Fibroblast of the aortic adventitia (primary cell): ENCODE measurements at places on chromosomes 7 and 10.

GRCh38 chr7:148698397-148699023 is at the start of gene CUL1:
TSS of gene CUL1 (plus strand) at chr7:148698903. CDS start at chr7:148730123, 31,220 bp downstream.
- peak; percentile 56 for DNase-seq

DNA sequence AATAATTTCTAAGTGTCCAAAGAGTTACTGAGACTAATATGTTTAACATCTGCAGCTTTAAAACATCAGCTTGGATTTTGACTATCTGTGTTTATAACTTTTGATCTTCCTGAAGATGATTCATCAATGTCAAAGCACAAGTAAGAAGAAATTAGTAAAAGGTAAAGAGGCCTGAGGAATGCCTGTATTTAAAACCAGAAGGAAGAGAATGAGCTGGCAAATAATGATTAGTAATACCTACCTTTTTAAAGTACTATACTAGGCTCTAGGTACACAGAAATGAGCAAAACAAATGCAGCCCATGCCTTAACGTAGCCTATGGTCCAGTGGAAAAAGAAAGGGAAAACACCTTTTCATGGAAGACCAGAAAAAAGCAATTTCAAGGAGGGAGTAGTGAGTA is 158.0 kb downstream of the KCND2 start:
- DNase-seq: no peak

DNA sequence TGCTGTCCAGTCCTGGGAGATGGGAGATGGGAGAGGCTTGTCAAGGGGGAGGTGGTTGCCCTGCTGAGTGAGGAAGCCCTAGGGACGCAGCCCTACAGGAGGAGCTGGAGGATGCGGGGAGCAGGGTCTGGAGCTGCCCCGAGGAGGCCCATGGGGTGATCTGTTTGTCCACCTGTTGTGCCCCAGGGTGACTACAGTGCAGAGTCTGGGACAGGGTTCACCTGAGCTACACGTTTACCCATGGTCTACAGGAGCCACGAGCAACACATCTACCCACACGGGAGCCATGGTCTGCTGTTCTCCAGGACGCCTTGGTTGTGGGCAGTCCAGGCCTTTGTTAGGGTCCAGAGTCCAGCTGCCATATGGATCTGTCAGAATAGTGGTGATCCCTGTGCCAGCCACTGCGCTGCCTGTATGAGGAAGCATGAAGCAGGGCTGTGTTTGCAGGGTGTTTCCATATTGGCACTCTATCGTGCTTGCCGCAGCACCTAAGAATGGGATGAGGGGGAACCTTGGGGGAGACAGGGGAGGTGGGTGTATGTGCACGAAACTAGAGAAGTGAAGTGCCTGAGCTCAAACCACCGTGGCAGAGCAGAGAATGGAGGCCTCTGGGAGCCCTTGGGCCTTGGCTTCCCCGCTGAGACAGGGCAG is 23.7 kb downstream of the ZNF775 start:
- no peak for DNase-seq

GRCh38 chr10:8095959-8096358 is 41.5 kb downstream of the GATA3 start:
- DNase-seq: no peak

GRCh38 chr7:87507446-87507845 is 32.0 kb upstream of the ABCB4 start:
- DNase-seq: no peak

- no peak for DNase-seq
Measured at GRCh38 chr7:7554649-7555575, 11.8 kb upstream of the MIOS start.

GRCh38 chr10:7788639-7789286 is 786 bp downstream of the ATP5F1C start:
- DNase-seq: peak; percentile 28

DNA sequence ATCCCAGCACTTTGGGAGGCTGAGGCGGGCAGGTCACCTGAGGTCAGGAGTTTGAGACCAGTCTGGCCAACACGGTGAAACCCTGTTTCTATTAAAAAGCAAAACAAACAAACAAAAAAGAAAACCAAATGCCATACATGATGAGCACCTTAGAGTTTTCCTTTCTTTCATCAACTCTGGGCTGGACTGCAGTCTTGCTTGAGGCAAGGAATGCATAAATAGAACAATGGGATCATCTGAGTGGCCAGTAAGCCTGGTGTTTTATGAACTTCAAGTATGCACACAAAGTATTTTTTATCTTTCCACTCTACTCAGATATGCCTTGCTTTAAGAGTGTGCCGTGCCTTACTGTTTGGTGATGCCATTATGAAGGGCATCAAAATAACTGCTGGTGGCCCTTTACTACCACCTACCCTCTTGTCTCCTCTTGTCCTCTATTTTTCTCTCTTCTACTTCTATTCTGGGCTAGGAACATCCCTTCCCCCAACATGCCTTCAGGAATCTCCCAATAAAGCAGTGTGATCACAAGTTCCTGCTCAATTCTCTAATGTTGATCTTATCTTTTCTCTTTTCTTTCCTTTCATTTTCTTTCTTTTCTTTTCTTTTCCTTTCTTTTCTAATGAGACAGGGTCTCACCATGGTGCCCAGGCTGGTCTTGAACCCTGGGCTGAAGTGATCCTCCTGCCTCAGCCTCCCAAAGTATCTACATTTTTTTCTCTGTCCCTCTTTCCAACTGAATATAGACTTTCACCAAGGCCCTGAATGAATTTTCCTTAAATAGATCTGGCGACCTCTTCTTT is 10.2 kb downstream of the SCD start:
- peak; percentile 37 for DNase-seq

GRCh38 chr7:115678086-115678982 is 352.2 kb downstream of the TFEC start:
- DNase-seq: peak; percentile 65

DNA sequence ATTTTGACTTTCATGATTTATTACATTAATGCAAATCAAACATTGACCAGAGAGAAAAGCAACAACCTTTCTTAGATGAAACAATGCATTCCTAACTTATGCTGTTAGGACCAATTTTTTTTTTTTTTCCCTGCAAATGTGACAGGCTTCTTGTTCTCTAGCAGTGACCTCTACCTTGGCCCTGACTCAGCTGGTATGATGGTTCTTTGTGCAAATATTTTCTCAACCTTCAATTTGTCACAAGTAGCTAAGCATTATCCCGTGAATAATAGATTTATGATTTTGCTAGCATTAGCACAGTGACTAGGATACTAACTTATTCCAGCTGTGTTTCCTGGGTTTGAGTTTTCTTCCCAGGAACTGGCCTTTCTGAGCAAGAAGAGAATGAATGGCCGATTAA is 64.9 kb downstream of the PPP1R9A start:
- DNase-seq: peak; percentile 3

GRCh38 chr7:104137971-104138370 is 69.8 kb downstream of the ORC5 start:
- peak; percentile 65 for DNase-seq

DNA sequence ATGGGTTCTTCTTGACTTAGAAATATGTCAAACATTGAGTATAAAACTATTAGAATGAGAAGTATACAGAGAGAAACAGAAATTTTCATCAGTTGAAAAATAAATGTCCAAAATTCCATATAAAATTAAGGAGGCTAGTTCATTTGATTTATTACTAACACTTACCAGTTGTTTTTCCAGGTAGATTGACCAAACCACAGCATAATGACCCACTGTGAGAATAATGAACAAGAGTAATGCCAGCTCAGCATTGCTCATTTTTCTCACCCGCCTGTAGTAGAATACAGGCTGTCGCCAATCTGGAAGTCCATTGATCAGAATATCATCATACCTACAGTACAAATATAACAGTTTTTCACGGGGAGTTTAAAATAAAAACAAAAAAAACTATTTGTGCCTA is 82.9 kb downstream of the DNAJC1 start:
- DNase-seq: no peak

DNA sequence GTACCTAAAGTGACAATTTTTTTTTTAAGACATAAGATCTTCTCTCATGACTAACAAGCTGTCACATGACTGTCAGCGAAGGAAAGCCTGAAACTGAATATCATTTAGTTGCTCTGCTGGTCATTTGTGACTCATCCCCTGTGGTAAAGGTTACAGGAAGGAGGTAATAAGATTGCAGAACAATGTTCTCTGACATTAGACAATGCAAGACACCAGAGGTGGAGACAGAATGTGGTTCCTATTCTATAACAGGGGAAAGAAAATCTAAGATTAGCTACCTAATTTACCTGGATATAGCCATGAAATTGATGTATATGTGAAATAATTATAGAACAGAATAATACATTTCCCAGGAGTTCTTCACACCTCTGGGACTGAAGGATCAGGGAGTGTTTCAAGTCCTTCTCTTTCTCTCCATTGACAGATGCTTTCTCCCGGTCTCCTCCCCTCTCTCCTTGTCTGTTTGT is 47.7 kb downstream of the LRGUK start:
- peak; percentile 61 for DNase-seq

- peak; percentile 87 for DNase-seq
Measured at GRCh38 chr10:50993771-50994251, 80.5 kb upstream of the PRKG1 start.

GRCh38 chr7:18874880-18875279 is 242.6 kb downstream of the TWIST1 start:
- peak; percentile 64 for DNase-seq

DNA sequence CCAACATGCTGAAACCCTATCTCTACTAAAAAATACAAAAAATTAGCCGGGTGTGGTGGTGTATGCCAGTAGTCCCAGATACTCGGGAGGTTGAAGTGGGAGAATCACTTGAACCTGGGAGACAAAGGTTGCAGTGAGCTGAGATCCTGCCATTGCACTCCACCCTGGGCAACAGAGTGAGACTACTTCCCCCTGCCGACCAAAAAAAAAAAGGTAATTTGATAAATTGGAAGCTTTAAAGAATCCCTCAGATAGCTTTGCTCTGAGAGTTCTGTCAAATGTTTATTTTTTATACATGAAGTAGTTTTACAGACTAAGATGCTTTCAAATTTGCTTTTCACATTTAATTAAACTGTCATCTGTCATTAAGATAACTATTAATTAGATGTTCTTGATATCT is 563.3 kb upstream of the LRRTM3 start:
- DNase-seq: no peak

GRCh38 chr7:28360739-28361138 is 51.6 kb upstream of the CREB5 start:
- no peak for DNase-seq

GRCh38 chr10:125567529-125567928 is 115.4 kb downstream of the TEX36 start:
- DNase-seq: no peak

DNA sequence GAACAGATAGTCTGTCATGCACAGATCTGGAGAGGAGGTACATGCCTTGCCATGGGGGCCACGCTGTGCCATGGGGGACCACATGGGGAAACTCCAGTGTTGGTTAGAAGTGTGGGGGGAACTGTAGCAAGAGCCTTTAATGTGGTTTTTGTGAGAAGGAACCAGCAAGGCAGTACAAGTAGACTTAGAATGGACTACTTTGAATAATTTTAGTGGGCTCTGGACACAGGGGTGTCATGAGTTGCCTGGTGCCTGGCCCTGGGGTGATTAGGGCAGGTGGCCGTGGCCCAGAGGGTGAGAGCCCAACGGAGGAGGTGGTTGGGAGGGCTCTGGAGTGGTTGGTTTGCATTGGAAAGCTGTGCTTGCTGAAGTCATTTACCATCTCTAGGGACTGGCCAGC is 77.2 kb downstream of the CXCL12 start:
- no peak for DNase-seq

DNA sequence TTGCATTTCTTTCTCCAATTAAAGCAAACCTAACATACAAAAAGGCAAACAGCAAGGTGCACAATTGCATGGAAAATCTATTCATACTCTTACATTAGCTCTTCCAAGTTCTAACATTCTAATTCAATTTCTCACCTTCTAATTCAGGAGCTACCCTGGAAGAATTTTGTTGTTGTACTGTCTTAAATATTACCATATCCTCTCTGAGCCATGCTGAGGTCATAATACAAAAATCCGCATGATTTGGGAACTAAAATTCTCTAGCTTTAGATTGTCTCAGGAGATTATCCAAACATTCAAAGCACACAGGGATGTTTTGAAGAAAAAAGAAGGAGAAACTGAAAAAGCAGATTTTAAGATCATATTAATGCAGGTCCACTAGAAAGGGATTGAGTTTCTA is 229.9 kb downstream of the KIAA1217 start:
- DNase-seq: no peak

GRCh38 chr10:83816942-83817341 is 322.4 kb upstream of the GHITM start:
- DNase-seq: no peak

GRCh38 chr10:123995461-123996131 is 97.8 kb downstream of the CHST15 start:
- peak; percentile 87 for DNase-seq

DNA sequence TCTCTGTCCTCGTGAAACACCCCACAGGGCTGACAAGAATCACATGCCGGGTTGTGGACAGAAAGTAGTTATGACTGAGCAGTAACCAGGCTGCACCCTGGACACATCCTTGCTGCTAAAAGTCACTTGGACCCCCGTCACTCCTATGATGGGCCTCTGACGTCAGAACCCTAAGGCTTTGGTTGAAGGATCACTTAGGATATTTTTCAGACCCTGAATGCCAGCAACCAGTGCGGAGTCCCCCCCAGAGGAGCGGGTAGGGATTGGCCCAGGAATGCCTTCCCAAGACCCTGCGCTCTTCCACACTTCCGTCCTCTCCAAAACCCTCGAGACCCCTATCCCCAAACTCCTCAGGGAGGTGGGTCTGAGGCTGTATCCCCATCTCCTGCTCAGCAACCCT is 52.1 kb downstream of the CFAP46 start:
- no peak for DNase-seq
